Stimulated activated CD8-positive, alpha-beta memory T cell treated with anti-CD3 and anti-CD28 coated beads, Interleukin-7, amount 100 ng/mL, for 1 hour (primary cell): ENCODE measurements at places on chromosomes 2 and 18.

DNA sequence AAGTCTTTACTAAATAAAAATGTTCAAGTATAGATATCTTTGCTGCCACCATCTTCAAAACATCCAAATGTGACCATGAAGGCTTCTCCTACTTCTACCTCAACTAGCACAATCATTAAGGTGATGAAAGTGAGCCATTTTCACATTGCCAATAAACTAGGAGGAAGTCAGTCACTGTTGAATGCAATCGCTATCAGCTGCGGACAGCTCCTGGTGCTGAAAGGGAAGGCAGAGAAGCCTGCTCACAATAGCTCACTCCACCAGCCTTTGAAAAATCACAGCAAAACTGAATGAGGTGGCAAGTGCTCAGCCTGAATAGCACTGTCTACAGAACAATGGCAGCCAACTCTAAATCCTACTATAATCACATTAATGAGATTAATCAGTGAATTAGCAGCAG, 2.2 kb downstream of the MYT1L start:
- DNase-seq = no peak

DNA sequence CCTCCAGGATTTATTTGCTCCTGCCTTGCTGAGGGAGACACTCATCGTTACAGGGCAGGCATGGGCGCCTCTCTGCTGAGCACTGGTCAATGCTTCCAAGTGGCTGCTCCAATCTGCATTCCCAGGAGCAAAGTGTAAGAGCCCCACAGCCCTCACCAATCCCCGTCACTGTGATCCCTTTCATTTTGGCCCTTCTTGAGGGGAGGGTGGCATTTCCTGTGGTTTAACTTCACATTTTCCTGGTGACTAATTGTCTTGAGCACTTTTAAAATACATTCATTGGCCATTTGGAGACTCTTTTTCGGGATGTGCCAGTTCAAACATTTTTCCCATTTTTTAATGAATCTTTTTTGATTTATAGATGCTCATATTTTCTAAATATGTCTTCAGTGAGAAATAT, 33.0 kb downstream of the TPO start:
- no peak for DNase-seq

DNA sequence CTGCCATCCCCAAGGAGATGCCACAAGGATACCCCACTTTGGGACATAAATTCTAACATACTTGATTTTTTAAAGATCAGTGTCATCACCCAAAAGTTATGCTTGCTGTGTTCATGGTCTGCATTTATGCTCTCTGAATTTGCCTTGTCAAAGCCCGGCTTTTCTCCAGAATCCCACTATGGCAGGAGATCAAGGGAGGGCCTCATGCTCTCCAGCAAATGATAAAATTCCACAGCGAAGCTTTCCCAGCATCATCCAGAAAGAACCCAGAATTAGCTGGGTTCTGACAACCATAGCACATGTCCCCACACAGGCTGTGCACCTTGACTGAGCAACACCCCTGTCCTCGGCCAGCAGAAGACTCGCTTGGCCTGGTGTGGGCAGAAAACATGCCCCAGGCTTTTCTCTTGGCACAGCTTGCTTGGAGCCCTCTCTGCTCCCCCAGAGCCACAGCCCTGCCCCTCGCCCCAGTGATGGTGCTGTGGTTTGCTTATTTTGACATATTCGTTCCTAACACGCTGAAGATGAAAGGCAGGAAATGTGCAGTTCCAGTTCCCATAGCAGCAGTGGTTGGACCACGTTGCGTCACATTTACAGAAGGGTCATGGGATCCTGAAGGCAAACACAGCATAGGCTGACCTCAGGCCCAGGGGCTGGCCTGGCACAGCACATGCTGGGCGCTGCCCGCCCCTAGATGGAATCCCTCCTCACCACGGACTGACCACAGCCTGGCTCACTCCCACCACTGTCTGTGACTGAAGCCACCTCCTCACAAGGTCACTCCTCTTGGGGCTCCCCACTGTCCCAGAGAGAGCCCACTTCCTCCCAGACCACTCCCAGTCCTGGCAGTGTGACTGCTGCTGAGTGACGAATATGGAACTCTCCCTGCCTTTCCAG, 14.1 kb upstream of the CHRNA1 start:
- peak; percentile 36 for DNase-seq

- DNase-seq = no peak
These were observed 1.1 kb upstream of the ZBTB7C start for GRCh38 chr18:48410095-48410920.

DNA sequence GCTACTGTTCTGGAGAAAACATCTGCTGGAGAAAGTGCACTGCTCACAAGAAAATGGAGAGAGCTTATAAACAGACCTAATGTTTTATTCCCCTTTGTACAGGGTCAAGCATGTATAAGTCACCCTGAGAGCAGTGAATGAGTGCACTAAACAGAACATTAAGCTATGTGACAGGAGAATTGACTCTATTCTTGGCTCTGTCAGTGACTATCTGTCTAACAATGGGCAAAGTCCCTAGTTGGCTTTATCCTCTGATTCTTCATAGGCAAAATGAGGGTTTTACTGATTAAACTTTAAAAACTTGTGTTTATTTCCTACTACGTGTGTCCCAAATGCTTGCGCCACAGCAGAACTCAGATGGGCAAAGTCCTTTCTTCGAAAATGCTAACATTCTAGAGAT, 655.1 kb upstream of the SLC39A10 start:
- DNase-seq = no peak

DNA sequence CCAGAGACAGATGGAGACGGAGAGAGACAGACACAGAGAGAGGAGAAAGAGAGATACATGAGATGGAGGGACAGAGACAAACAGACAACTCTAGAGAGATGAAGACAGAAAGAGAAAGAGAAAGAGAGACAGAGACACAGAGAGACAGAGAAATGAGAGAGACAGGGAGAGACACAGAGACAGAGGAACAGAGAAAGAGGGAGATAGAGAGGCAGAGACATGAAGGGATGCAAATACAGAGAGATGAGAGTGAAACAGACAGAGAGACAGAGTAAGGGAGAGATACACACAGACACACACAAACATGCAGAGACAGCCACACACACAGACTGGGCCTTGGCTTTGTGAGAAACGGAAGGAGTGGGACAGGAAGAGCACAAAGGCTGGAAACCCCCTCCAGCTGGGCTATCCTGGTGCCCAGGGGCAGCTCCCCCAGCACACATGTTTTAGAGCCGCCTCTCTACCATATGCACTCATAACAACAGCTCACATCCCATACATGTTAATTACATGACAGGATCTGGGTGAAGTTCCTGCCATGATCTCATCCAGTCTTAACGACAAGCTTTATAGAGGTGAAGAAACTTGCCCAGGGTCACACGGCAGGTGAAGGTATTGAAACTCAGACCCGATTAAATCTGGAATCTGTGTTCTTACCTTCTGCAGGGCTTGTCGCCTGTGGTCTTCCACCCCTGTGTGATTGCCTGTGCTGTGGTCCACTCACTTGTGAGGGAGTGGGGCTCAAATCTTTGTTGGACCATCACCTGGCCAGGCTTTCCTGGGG, 32.4 kb downstream of the IL18R1 start:
- DNase-seq = no peak
